AG04449 (cell line): ENCODE measurements at places on chromosomes 6 and 20.

- no peak for DNase-seq
Observed at GRCh38 chr6:161360520-161360919, 86.7 kb upstream of the AGPAT4 start.

GRCh38 chr6:111250791-111251354, 163.6 kb downstream of the SLC16A10 start:
- no peak for DNase-seq

GRCh38 chr6:33668914-33669313, 42.6 kb downstream of the UQCC2 start:
- DNase-seq = no peak

DNA sequence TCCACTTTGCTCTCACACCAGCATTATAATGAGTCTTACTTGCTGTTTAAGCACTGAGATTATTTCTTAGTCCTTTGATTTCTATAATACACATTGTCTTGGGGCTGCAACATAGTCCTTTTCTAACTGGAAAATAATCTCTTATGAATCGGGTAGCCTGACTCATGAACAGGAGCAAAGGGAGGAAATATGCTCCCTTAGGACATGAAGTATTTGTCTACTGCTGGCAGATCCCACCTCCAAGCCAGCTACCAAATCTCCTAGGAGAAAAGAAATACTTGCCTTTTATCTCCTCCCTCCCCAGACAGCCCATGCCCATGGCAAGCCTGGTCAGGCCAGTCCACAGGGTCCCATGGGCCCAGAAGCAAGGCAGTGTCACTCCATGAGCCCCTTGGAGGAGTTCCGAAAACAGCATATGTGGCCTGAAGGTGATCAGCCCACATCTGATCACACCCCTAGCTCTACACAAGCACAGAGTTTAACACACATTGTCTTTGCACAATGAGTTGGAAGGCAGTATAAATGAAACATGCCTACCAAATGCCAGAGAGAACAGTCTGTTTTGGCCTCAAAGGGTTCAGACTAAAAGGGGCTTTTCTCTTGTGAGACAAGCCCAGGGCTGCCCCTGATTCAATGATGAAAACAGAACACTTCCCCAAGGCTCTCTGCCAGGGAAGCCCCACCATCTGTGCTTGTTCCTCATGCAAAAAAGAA, 37.1 kb upstream of the SLC4A11 start:
- no peak for DNase-seq

DNA sequence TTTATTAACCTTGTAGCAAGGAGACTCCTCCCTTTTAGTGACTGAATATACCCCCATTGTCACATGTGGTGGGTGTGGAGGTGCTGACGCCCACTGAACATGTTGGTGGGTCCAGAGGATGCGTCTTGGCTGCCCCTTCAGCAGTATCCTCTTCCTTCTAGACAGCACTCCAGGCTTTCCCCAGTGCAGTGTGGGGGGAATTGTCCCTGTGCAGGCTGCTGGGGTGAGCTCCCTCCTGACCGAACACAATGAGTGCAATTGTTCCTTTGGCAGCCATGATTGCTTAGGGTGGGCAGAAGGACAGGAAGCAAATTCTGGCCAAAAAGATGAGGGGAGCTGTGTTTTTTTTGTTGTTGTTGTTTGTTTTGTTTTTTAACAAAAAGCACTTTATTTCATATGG, 209.3 kb upstream of the PDE10A start:
- DNase-seq = no peak

DNA sequence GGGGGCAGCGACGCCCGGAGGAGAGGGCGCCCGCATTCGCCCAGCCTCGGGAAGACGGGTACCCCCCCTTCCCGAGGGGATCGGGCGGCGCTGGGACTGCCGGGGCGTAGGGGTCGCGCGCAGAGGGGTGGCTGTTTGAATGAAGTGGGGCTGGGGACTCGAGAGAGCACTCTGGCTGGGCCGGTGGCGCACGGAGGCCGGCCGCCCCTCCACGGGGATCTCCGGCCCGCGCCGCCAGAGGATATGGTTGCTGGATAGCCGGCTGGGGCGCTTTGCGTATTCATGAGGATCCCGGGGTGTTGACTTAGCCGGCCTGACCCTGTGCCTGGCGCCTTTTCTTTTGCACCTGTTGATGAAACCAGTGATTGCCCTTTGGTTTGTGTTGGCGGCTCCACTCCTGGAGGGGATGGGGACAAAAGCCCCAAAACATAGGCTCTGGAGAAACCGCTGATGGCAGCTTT, 469 bp downstream of the SYNJ2 start:
- DNase-seq = no peak

DNA sequence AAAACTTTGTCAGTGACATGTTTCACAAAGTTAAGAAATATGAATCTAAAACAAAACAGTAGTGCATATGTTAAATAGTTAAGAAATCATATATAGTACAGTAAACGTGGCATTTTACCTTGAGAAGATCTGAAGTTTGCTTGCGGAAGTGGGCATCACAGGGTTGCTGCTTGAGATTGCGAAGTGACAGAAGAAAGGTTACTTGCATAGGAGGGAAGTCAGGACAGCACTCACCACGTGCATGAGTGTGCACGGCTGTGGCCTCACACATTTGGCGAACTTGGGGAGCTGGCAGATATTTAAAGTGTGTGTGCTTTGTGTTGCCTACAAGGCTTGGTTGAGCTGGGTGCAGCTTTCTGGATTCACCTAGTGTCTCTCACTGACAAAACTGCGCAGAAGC, 431.5 kb upstream of the ARID1B start:
- no peak for DNase-seq

GRCh38 chr6:56875961-56876360, 78.9 kb upstream of the BEND6 start:
- DNase-seq = no peak

DNA sequence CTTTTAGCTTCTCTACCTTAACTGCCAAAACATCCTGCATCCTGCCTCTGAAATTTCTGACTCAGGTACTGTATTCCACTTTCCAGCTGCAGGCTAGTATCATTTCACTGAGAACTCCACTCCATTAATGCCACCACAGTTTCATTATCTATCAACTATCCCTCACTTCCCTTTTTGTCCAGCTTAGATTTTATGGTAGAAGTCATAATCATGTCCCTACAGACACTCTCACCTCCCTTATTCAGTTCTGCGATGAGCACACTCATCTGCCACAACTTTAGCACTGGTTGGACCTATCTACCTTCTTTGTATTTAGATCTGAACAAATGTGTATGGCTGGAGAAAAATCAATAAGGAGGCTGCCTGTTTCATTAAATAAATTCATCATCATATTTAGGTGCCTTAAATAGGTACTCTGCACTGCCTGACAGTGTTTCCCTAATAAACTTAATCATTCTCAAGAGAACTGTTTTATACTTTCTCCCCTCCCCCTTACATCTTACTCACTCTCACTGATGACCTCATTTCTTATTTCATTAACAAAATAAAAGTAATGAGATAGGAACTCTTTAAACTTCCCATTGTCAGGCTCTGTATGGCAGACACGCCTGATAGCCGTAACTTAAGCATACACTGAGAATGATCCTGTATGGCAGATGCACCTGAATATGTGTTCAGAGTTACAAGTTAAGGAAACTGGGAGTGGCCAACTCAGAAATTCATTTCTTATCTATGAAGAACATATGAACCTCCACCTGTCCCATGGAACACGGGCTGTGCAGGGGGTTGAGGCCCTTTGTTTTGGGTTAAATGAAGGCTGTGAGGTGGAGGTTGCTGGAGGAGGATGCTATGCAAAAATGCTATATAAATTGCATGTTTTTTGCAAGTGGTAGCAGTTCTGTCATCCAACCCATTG, 95.3 kb upstream of the MAN1A1 start:
- DNase-seq = no peak

DNA sequence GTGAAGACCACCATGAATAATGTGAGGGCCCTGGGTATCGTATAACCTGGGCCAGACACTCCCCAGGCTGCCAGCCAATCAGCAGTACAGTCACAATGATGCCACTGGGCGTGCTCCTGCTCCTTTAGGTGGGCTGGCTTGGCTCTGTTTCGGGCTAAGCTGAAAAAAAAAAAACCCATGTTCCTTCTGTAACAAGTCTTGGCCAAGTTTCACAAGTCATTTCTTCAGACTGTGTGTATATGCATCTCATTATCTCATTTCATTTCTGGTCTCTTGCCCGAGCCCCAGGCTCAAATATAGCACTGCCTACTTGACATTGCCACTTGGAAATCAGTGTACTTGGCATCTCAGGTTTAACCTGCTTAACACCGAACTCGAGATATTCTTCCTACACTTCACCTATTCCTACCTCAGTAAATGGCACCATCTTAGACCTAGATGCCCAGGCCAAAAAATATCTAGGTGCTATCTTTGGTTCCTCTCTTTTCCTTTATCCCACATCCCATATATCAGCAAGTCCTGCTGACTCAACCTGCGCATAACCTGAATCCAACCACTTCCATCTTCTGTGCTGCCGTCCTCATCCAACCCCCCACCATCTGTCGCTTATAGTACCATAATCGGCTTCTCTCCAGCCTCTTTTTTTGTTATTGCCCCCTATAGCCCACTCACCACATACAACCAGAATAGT, 1.8 kb downstream of the UQCC2 start:
- no peak for DNase-seq

- no peak for DNase-seq
Observed at GRCh38 chr6:119027465-119027864, 51.0 kb downstream of the FAM184A start.

DNA sequence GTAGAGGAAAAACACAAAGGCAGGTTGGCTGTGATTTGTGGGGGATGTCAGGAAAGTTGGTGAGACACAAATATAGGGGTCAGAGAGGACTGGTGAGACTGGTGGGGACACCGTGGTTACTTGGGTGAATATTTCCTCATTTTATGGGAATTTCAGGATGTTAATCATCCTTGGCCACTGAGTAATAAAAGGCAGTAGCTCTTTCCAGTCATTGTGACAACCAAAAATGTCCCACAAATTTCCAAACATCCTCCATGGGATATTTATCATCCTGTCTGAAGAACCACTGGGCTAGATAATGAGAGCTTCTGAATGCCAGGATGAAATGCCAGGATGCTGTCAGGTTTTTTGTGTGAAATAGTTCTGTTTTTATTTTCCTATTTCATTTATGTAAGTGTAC, 374.1 kb downstream of the CD109 start:
- DNase-seq = no peak

GRCh38 chr20:31764641-31765305, 25.7 kb downstream of the TPX2 start:
- no peak for DNase-seq

- DNase-seq = no peak
Observed at GRCh38 chr6:15871276-15871675, 208.4 kb upstream of the DTNBP1 start.

- no peak for DNase-seq
Observed at GRCh38 chr6:84002226-84002625, 31.3 kb upstream of the MRAP2 start.

GRCh38 chr20:38213607-38213940, 47.0 kb downstream of the KIAA1755 start:
- no peak for DNase-seq

DNA sequence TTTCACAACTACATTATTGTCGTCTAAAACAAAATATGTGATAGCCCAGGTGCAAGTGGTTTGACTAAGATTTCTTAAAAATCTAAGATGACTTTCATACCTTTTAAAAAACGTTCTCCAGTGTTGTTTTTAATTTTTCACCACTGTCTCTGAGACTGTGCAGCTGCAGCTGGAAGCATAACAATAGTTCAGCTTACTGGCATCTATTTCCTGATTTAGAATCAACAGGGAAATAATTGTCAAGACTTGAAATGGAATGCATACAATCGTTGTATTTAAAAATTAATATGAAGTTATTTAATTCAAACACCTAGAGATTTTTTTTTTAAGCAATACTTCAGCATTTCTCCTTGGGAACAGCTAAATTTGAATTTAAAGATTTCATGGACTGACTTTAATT, 982.0 kb upstream of the EPHA7 start:
- no peak for DNase-seq

GRCh38 chr6:106757722-106758467, 128.5 kb downstream of the QRSL1 start:
- no peak for DNase-seq

- no peak for DNase-seq
Observed at GRCh38 chr20:13817342-13817741, 32.5 kb downstream of the NDUFAF5 start.

- DNase-seq = no peak
Observed at GRCh38 chr20:24744747-24745146, 204.3 kb upstream of the CST7 start.

GRCh38 chr20:5919626-5920544, 30.4 kb downstream of the TRMT6 start:
- DNase-seq = no peak

DNA sequence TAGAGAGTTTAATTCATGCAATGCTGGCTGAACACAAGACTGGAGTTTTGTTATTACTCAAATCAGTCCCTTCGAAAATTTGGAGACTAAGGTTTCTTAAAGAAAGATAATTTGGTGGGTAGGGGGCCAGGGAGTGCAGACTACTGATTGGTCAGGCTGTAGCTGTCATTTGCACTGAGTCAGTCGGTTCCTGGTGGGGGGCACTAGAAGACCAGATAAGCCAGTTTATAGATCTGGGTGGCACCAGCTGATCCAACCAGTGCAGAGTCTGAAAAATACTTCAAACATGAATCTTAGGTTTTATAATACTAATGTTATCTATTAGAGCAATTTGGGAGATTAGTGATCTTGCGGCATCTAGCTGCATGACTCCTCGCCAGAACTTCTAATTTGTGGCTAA, 530.7 kb downstream of the NKAIN2 start:
- no peak for DNase-seq

GRCh38 chr6:89818977-89819335, 638 bp downstream of the MDN1 start:
- DNase-seq = no peak

- DNase-seq = no peak
Observed at GRCh38 chr20:1203630-1204029, 376 bp downstream of the C20orf202 start.

DNA sequence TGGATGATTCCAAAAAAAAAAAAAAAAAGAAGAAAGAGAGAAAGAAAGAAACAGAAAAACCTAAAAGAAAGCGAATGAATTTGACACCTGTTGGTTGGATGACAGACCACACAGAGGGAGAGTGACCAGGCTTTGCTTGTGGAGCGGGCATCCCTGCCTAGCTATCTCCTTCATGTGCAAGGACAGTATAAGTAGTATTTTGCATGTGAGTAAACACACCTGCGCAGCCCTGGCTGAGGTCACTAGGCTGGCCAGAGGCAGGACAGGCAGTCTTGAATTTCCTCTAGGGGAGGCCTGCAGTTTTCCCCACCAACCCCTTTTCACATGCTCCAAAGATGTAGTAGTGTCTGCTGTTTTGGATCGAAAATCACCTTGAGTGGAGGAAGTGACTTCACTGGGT, 126.4 kb downstream of the CCDC170 start:
- no peak for DNase-seq

- no peak for DNase-seq
Observed at GRCh38 chr6:99498421-99498820, 16.8 kb downstream of the USP45 start.

- DNase-seq = no peak
Observed at GRCh38 chr6:43188426-43188825, 6.4 kb downstream of the CUL9 start.

- no peak for DNase-seq
Observed at GRCh38 chr6:65671922-65672321, 35.1 kb downstream of the EYS start.

- no peak for DNase-seq
Observed at GRCh38 chr6:122322824-122323223, 76.6 kb upstream of the HSF2 start.
